ENCODE measurements at places on chromosomes 4 and X. TPM values are rescaled to one million over a fixed set of nuclear protein-coding genes. Genes with fewer than 3 reads are reported as not detected.

The ETDC gene
- total RNA-seq: not detected

The CENPE gene
- 3.4 TPM for total RNA-seq

The GAB3 gene
- total RNA-seq: 0.74 TPM

The XAGE2 gene
- not detected for total RNA-seq

The THAP9 gene
- 13.3 TPM for total RNA-seq

The FOXP3 gene
- total RNA-seq: 0.25 TPM

The RNF212 gene
- total RNA-seq: 0.49 TPM

Measured in temporal lobe (tissue), 4 donors.